Stomach (tissue), 19 donors: ENCODE measurements at places on chromosomes 11 and 22. TPM values are rescaled to one million over a fixed set of nuclear protein-coding genes. Genes with fewer than 3 reads are reported as not detected.
A peak's percentile ranks its signal among the peaks of the same experiment; 100 is the strongest.

DNA sequence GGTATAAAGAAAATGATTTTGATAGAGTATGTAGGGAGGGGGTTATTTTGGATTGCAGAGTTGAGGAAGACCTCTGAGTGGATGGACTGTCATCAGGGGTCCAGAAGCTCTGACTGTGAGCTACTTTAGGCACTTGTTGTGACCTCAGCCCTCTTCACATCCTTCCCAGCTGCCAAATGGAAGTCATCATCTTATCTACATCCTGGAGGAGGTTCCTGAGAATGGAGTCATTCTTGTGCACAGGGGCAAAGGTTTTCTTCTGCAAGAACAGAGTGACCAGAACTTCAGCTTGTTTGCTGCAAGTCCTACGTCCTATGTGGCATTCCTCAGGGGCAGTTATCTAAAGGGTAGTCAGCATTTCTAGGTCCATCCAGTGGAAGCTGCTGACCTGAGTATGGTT is 393.8 kb downstream of the AASDHPPT start:
- DNase-seq = no peak

DNA sequence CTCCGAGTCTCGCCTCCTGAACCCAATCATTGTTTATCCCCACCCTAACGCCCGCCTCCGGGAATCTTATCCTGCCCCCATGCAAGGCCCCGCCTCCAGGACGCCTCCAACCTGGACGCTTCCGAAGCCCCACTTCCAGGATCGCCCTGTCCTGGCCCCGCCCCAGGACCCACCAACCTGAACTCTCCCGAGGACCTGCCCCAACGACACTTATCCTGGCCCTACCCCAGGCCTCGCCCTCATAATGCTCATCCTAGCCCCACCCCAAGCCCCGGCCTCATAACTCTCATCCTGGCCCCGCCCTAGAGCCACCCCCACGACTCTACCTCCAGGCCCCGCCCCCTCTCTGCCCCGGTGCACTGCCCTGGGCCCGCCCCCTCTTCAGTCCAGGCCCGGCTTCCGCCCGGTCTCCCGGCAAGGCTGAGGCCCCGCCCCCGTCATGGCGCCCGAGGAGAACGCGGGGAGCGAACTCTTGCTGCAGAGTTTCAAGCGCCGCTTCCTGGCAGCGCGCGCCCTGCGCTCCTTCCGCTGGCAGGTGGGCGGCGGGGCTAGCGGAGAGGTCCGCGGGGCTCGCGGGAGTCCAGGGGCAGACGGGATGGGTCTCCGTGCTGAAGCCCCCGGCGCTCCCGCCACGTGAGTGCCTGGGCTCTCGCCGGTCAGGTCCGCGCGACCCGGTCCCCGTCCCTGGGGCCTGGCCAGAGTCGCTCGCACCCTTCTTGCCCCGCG is 45.7 kb upstream of the DEFB108B start:
- DNase-seq = peak; percentile 98

- DNase-seq = no peak
Observed at GRCh38 chr11:1326435-1327063, 17.1 kb upstream of the TOLLIP start.

DNA sequence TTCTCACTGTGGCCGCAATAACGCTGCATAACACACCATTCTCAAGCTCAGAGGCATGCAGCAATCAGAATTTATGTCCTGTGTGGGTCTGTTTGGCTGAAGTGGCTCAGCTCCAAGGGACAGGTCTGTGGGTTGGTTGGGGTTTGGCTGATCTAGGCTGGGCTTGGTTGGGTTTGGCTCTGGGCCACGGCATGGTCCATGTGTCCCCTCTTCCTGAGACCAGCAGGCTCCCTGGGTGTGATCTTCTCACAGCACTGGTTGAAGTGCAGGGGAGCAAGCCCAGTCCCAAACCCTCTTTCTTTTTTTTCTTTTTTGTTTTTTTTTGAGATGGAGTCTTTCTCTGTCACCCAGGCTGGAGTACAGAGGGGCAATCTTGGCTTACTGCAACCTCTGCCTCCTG is 25.0 kb downstream of the SMIM38 start:
- DNase-seq = no peak

DNA sequence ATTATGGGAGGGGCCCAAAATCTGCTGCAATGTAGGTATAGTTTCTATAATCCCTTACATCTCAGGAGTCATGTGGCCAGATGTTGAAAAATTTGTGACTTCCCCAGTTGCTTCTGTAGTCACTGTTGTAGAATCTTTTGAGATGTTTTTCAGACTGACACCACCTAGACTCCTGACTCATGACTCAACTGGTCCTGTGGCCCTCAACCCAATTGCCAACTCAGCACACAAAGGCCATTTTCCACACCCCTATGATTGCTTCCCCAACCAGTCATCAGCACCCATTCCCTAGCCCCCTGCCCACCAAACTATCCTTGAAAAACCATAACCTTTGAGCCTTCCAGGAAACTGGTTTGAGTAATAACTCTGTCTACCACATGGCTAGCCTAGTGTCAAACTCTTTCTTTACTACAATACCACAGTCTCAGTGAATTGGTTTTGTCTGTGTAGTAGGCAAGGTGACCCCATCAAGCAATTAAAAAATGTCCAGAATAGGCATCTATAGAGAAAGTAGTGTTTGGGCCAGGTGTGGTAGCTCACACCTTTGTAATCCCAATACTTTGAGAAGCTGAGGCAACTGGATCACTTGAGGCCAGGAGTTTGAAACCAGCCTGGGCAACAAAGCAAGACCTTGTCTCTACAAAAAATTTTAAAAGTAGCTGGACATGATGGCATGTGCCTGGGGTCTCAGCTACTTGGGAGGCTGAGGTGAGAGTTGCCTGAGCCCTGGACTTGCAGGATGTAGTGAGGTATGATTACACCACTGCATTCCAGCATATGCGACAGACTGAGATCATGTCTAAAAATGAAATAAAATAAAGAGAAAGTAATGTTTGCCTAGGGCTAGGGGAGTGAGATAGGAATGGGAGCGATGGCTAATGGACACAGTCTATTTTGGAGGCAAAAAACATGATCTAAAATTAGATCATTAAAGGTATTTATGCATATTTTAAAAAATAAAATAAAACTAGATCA is 24.1 kb upstream of the FEZ1 start:
- no peak for DNase-seq

- DNase-seq = no peak
Observed at GRCh38 chr11:76174330-76174729, 32.0 kb downstream of the WNT11 start.

DNA sequence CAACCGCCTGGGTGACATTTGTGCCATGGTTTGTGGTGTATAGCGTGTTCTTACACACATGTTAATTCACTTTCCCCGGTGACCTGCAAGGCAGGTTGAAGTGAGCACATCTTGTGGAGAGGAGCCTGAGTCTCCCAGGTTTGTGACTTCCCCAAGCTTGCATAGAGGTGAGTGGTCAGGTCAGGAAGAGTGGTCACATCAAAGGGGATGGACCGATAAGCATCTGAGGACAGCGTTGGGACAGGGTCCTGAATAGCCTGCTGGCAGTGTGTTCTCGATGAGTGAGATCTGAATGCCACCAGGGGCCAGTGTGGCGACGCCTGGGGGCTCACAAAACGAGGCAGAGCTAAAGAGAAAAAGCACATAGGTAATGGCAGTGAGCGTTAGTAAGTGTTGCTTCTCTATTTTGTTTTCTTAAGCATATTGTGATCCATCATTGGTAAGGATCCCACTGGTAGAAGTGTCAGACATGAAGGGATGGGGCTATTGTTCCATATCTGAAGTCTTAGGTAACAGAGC is 154.6 kb downstream of the GRIK4 start:
- no peak for DNase-seq

GRCh38 chr11:124278261-124278660 is 22.1 kb downstream of the OR8G5 start:
- DNase-seq = no peak

- DNase-seq = no peak
Observed at GRCh38 chr22:34019190-34019845, 99.0 kb upstream of the LARGE1 start.

- no peak for DNase-seq
Observed at GRCh38 chr11:12834630-12835029, 160.4 kb downstream of the TEAD1 start.

DNA sequence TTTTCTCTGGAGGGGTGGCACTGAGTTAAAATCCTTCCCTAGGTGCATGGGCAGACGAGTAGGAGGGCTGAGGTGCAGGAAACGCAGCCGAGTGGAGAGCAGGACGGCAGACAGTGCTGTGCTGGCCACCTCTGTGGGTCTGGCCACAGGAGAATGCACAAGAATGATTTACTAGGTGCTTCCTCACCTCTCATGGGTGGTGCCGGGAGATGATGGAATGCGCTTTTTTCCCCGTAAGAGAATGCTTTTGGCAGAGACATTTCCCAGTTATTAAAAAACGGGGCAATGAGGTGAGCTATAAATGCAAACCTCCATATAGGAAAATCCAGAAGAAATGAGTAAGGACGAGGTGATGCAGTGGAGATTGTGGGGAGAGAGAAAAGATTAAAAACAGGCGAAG is 86.1 kb downstream of the ADAMTS15 start:
- no peak for DNase-seq

DNA sequence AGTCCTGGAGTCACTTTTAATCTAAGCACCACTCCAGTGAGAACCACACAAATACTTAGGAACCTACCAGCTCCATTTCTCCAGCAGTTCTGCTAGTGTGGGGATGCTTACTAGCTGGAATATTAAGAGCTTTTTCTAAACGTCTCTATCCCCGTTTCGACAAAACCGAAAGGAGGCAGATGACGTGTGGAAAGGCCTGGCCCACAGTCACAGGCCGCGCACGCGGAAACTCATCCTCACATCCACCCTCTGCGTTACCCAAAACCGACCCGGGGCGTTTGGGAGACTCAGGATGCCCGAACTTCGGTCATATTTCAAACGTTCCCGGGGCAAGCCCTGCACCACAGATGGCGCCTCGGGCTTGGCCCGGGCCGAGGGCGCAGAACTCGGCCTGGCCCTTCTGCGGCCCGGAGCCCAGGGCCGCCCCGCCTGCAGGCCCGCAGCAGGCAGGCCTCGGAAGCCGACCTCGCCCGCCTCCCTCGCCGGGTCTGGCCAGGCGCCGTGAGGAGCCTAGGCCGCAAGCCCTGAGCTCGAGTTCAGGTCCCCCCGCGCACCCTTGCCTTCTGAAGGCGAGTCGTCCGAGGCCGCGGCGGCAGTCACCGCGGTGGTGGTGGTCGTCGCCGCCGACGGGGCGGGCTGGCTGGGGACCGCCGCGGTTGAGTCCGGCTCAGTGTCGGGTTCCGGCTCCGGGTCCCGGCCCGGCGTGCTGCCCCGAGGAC is 473 bp downstream of the FNBP4 start:
- DNase-seq = peak; percentile 79

- no peak for DNase-seq
Observed at GRCh38 chr11:60194511-60194910, 11.6 kb upstream of the MS4A6A start.

DNA sequence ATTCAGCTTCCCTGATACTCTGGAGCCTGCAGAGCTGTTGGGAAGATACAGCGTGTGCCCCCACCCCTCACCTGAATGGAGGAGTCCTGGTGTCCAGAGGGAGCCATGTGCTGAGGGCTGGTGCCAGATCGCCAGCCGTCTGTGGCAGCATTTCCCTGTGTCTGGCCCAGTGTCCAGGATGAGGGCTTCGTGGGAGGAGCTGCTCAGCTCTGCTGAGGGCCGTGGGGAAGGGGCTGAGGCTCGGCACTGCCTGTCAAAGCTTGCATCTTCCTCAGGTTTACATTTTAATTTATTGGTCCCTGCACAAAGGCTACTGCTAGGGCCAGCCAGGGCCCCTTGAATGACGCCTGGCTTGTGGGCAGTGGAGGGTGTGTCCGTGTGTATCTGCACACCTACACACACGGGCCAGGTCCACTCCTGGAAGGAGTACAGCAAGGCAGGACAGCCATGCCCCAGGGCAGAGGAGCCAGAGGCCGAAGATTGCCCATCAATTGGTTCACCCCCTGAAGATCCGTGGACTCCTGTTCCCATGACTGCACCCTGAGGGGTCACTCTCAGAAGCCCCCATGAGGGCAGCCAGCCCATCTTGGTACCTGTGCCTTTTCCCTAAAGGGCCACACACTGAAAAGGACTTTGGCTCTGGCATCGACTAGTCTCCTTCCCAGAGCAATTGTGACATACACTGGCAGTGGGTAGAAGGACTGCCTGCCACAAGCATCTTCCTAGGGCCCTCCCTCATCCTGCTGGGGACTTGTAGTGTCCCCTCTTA is 107.7 kb upstream of the PARVA start:
- DNase-seq = peak; percentile 51

GRCh38 chr22:17303840-17304779 is 65.2 kb upstream of the CECR2 start:
- DNase-seq = peak; percentile 51

DNA sequence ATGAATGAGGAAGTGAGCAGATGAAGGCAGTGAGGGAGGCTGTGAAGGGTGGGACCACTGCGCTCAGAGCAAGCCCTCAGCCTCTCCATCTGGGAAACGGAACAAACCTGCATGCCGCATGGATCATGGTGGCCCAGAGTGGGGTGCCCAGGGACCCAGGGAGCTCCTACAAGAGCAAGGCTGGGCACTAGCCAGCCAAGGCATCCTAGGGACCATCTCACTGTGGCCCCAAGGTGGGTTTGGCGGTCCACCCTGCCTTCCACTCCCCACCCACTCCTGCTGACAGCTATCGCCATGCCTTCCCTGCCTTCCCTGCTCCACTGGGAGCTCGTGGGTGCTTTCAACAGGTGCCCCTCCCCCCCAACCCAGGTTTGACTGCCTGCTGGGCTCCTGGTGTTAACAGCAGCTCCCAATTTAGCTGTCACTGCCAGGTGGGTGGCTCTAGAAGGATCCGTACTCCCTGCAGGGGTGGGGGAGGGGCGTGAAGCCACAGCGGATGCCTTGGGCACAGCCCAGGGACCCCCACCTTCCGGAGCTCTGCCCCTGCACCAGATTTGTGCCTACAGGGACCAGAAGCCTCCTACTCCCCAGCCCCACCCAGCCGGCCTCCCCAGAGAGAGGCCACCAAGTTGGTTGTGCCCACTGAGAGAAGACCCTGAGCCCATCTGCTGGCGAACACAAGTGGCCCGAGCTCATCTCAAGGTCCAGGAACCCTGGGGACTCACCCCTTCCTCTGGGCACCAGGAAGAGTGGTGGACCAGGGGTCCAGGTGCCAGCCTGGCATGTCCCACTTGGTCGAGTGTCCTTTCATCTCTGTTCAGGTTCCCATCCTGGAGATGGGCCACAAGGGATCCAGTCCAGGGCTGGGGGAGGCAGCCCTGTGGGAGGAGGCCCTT is 29.7 kb upstream of the PRODH start:
- DNase-seq = no peak

Gene OR5AP2
- not detected for total RNA-seq

Gene TMEM191B
- not detected for total RNA-seq

Gene KRTAP5-1
- total RNA-seq = not detected

Gene OR52I1
- not detected for total RNA-seq

Gene OR5A2
- total RNA-seq = not detected

Gene FHIP1B
- total RNA-seq = 216 TPM

Gene OR56B4
- total RNA-seq = not detected

Gene PDE3B
- 49.2 TPM for total RNA-seq
